ENCODE measurements at places on chromosomes 7 and 10. TPM values are rescaled to one million over a fixed set of nuclear protein-coding genes. Genes with fewer than 3 reads are reported as not detected.

TMEM236 gene
- 0.09 TPM for total RNA-seq

MKI67 gene
- 70.7 TPM for total RNA-seq

ST8SIA6 gene
- total RNA-seq = not detected

SYPL1 gene
- total RNA-seq = 89.4 TPM

HIF1AN gene
- 18.3 TPM for total RNA-seq

PNLIPRP3 gene
- not detected for total RNA-seq

CNPY1 gene
- not detected for total RNA-seq

ZDHHC16 gene
- total RNA-seq = 55.0 TPM

FAM149B1 gene
- total RNA-seq = 7.4 TPM

GPR85 gene
- not detected for total RNA-seq

SGCE gene
- 56.0 TPM for total RNA-seq

CHAT gene
- not detected for total RNA-seq

URGCP gene
- total RNA-seq = 27.7 TPM

CDK14 gene
- total RNA-seq = 0.56 TPM

SUGCT gene
- total RNA-seq = 1.0 TPM

TMEM229A gene
- total RNA-seq = not detected

PRKRIP1 gene
- 24.4 TPM for total RNA-seq

EEPD1 gene
- 49.8 TPM for total RNA-seq

TMEM196 gene
- total RNA-seq = not detected

ZNF32 gene
- 17.6 TPM for total RNA-seq

CYP3A7 gene
- not detected for total RNA-seq

HNRNPA2B1 gene
- total RNA-seq = 1,204 TPM

SEMA3D gene
- not detected for total RNA-seq

CACNB2 gene
- total RNA-seq = not detected

PDZD8 gene
- 18.8 TPM for total RNA-seq

Measured in A549 treated with ZK216348 at 1 μM for 4 hours (cell line).